ENCODE measurements at places on chromosomes 11 and 22.

DNA sequence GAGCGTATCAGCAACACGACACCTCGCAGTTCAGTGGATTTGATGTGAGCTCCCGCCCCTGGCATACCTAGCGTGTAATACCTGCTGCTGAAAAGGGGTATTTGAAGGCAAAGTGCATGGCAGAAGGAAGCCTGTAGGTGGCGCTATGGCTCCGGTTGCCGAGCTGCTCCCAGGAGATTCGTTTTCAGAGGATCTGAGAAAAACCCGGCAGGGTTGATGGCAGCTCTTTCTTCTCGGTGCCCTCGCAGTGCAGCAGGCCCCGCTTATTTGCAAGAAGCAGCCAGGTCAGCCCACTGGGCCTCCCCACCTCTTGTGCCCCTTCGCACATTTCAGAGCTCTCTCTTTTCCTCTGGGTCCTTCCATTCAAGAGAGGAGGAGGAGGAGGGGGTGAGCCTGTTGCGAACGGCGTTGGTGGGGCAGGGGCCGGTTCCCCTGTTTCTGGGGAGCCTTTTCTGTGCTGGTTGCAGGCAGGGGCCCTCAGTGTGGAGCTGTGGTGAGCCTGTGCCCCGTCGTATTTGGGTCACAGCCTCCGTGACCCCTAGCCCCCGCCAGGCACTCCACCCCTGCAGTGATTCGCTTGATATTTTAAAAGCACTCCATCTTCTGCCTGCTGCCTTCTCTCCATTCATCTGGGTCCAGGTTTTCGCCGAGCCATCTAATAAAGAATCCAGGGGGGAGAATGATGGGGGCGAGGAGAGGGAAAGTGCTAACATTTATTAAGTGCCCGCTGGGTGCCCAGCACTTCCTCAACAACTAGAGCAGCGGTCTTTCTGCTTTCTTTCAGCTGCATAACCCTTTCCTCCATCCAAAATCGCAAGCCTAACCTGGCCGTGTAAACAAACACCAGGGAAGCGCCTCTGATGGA, 85.3 kb upstream of the SYT13 start:
- DNase-seq: peak; percentile 33

DNA sequence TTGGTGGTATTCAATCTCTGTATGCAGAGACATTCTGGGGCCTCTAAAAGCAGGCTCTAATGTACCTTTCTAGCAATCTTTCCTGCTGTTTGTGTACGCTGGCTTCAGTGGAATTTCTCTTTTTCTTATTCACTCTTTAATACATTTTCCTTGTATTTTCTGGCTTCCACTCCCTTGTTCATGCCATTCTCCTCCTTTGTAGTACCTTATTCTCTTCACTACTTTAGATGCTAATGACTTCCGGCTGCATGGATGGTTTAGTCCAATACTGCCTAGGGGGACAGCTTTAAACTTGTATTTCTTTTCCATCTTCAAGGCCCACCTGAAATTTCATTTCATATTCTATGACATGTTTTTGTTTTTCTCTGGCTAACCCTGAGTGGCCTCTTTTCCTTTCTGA, 40.2 kb downstream of the DDX10 start:
- DNase-seq: no peak

DNA sequence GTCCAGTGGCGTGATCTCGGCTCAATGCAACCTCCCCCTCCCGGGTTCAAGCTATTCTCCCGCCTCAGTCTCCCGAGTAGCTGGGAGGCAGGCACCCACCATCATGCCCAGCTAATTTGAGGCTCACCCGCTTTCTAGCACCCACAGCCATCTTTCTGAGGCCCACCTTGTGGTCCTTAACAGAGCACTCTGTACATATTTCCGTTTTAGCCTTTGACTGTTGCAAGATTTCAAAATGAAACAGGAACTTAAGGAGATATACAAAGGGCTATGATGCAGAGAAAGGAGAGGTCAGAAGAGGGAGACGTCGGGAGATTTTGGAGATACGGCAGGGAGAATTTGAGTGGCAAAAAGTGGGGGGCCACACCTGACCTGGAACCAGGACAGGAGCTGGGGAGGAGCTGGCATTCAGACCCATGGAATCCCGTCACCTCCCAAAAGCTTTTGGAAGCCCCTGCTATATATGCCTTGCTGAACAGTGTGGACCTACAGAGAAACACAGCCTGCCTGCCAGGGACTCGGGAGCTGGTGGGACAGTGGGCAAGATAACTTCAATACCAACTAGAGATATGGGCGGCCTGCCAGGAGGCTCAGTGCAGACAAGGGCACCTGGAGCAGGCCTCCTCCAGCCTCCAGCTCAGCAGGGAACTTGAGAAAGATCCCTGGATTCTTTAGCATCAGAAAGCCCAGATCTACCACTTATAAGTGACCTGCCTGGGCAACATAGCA, 8.0 kb upstream of the CLCF1 start:
- DNase-seq: no peak

- DNase-seq: no peak
These were observed 133.0 kb downstream of the OSBP2 start for GRCh38 chr22:30827646-30828045.

GRCh38 chr11:109821511-109821910, 271.7 kb upstream of the ZC3H12C start:
- DNase-seq: no peak

DNA sequence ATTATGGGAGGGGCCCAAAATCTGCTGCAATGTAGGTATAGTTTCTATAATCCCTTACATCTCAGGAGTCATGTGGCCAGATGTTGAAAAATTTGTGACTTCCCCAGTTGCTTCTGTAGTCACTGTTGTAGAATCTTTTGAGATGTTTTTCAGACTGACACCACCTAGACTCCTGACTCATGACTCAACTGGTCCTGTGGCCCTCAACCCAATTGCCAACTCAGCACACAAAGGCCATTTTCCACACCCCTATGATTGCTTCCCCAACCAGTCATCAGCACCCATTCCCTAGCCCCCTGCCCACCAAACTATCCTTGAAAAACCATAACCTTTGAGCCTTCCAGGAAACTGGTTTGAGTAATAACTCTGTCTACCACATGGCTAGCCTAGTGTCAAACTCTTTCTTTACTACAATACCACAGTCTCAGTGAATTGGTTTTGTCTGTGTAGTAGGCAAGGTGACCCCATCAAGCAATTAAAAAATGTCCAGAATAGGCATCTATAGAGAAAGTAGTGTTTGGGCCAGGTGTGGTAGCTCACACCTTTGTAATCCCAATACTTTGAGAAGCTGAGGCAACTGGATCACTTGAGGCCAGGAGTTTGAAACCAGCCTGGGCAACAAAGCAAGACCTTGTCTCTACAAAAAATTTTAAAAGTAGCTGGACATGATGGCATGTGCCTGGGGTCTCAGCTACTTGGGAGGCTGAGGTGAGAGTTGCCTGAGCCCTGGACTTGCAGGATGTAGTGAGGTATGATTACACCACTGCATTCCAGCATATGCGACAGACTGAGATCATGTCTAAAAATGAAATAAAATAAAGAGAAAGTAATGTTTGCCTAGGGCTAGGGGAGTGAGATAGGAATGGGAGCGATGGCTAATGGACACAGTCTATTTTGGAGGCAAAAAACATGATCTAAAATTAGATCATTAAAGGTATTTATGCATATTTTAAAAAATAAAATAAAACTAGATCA, 24.1 kb upstream of the FEZ1 start:
- DNase-seq: no peak

DNA sequence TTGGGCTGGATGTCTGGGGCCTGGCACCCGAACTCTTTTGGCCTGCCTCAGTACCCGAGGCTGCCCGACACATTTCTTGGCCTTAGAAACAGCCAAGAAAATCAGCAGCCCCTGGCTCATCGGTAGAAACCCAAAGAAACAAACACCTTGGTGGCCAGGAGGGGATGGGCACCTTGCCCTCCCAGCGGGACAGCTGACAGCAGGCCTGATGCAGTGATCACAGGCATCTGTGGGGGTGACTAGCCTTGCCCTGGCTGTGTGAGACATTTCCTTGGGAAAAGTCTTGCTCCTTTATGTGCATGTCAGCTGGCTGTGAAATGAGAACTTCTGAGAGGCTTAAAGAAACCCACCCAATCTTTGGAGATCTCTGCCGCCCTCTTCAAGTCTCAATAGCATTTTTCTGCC, 60.9 kb downstream of the SMIM38 start:
- DNase-seq: no peak

- DNase-seq: no peak
These were observed 90.1 kb downstream of the MPPED1 start for GRCh38 chr22:43501878-43502277.

GRCh38 chr11:75350743-75351540, 519 bp downstream of the ARRB1 start:
- DNase-seq: no peak

GRCh38 chr11:79860336-79860735, 419.5 kb upstream of the TENM4 start:
- DNase-seq: no peak

- DNase-seq: no peak
These were observed 64.7 kb downstream of the KCNQ1 start for GRCh38 chr11:2509481-2510001.

DNA sequence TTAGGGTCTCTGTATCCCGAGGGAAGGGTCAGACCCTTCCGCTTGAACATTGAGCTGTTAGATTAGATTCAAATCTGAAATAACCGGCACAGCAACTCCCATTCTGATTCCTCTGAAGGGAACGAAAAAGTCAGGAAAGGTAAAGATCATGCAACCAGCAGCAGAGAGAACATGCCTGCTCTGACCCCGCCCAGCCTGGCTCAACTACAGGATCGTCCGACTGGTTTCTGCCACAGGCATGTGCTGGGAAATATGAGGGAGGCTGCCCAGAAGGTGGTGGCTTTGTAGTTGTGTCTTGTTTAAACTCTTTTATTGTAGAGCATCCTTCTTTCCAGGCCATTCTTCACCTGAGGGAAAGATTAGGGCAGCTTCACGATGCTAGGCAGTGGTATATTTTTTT, 5.0 kb upstream of the MTNR1B start:
- no peak for DNase-seq

DNA sequence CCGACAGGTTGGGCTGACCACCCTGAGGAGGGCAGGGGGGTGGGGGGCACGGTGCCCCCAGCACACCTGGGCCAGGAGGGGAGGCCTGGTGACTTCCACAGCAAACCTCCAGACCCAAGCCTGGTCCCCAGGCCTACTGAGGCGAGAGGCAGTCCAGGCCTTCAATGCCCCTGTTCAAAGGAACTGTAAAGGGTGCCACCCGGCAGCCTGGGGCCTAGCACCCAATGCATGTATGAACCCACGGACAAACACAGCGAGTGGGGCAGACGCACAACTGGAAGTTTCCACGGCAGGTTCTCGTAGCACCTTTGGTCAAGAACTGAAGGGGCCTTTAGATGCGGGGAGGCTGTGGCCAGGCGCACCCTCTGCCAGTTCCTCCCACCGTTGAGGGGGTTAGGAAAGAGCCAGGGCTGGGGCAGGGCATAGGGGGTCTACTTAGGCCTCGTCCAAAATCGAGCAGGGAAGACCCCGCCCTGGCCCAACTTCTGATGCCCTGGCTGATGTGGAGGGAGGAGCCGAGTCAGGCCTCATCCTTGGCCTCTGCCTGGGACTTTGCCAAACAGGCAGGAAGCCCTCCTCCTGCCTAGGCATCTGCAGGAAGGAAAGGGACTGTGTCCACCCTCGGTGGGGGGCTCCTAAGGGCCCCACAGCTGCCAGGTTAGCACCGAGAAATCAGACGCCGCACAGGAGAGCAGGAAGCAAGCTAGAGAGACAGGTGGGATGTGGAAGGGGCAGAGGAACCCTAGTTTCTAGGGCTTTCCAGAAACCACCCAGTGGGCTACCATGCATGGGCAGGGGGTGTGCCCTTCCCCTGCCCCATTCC, 6.6 kb downstream of the CBX6 start:
- DNase-seq: no peak

GRCh38 chr11:351411-351810, 17.9 kb upstream of the B4GALNT4 start:
- no peak for DNase-seq

All from NCI-H510A (cell line).